A549 (cell line): ENCODE measurements at places on chromosomes 12 and 14.

DNA sequence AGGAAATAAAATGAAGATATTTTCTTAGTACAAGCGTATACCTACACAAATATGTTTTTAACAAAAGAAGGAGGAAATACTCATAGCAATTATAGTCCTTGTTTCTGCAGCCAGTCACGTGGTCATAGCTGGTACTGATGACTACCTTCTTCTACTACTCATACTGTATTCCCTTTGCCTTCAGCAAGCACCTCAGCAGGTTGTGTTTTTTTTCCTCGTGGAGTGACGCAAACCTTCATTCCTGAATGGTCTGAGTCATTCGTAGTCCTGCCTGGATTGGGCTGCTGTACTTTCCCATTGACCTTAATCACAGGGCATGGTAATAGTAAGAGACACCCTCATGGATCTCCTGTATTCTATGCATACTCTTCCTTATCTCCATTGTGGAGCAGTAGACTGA, 25.7 kb upstream of the SLC16A7 start:
- DNase-seq: no peak

DNA sequence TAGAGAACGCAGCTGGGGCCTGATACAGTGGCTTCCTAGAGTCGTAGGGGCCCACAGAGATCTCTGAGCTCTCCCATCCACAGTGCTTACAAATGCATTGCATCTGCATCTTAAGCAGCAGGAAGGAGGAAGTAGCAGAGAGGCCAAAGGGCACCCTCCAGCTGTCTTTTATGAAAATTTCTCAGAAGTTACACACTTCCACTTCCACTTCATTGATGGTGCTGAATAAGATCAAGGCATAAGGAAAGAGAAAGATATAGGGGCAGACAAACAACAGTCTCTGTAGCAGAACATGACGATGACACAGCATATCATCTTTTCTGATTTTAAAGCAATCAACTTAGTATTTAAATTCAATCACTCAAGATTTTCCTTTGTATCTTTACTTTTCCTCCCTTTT, 51.6 kb upstream of the ABCC9 start:
- no peak for DNase-seq

DNA sequence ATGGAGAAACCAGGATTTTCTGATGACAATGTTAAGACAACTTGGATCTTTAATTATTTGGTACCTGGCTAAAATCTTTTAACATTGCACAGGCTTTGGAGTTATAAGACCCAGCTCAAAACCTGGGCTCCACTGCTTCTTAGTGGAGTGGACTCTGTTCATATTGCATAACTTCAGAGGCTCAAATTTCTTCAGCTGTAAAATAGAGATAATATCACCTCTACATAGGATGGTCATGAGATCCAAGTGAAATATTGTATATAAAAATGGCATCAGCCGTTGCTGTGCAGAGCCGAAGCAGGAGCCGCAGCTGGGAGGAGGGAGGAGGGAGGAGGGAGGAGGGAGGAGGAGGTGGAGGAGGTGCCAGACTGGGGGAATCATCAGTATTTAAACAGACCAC, 10.5 kb downstream of the NPC2 start:
- no peak for DNase-seq

DNA sequence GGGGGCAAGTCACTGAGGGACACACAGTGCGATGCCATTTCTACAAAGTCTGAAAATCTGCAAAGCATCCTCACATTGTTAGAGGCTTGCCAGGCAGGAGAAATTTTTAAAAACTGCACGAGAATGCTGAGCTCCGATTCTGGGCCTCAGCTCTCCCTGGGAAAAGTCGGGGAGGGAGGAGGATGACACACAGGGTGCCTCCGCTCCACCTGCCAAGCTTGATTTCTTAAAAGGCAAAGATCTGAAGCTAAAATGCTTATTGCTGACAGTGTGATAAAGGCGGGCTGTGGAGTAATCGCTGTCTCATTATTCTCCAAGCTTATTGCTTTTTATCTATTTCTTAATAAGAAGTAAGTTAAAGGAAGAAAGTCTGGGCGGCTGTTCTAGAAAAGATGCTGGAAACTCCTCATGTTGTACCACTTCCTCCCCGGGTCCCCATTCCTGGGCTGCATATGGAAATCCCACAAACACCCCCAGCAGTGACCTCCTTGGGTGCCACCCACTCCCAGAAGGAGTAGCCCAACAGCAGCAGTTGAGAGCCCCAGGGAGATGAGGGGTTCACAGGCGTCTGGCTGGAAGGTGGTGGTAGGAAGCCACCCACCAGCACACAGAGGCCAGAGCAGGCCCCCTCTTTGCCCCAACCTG, 55.0 kb downstream of the CCDC85C start:
- no peak for DNase-seq

GRCh38 chr12:53515291-53515680, 8.0 kb upstream of the NPFF start:
- DNase-seq: no peak

DNA sequence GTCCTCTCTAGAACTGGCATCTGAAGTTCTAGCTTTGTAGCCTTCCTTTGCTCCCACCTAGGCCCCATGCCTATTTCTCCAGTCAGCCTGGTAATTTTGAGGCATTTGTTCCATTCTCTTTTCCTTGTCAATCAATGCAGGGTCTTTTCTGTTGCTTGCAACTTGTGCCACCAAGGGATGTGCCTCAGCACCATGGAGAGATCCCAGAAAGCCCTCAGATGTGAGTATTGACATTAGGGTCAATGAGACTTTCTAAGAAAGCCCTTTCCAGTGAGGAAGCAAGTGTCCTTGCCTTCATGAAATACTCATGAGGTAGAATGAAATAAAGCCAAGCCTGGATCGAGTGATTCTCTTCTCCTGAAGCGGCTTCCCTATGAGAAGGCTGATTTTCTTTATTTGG, 213.9 kb downstream of the SLC15A4 start:
- DNase-seq: no peak

DNA sequence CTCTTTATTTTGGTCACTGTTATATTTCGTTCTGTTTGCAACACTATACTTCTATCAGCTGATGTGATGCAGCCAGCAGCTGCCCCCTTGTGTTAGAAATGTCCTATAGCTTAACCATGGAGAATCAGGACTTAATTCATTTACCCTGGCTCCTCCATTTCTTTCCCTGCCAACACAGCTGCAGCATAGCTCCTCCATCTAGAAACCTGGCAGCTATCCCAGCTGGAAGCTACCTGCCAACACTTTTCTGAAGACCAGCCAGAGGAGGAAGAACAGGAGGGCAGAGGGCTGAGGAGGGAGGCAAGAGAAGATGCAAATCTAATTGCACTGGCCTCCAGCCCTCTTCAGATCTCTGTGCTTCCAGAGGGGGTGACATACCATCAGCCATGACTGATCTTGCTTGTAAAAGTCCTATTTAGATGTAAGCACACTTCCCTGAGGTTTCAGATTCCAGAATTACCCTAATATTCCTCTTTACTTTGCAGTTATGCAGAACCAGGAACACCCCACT, 156.8 kb upstream of the TMEM260 start:
- DNase-seq: peak; percentile 55

- DNase-seq: no peak
These were observed 66.6 kb upstream of the C14orf180 start for GRCh38 chr14:104512771-104513640.

- no peak for DNase-seq
These were observed 99.1 kb upstream of the SLCO1C1 start for GRCh38 chr12:20596061-20596460.

GRCh38 chr14:96078625-96079016, 39.5 kb downstream of the C14orf132 start:
- DNase-seq: no peak

- no peak for DNase-seq
These were observed 123.4 kb downstream of the SLC25A47 start for GRCh38 chr14:100446572-100446971.

GRCh38 chr14:24887623-24888304, 162.2 kb downstream of the STXBP6 start:
- DNase-seq: no peak

DNA sequence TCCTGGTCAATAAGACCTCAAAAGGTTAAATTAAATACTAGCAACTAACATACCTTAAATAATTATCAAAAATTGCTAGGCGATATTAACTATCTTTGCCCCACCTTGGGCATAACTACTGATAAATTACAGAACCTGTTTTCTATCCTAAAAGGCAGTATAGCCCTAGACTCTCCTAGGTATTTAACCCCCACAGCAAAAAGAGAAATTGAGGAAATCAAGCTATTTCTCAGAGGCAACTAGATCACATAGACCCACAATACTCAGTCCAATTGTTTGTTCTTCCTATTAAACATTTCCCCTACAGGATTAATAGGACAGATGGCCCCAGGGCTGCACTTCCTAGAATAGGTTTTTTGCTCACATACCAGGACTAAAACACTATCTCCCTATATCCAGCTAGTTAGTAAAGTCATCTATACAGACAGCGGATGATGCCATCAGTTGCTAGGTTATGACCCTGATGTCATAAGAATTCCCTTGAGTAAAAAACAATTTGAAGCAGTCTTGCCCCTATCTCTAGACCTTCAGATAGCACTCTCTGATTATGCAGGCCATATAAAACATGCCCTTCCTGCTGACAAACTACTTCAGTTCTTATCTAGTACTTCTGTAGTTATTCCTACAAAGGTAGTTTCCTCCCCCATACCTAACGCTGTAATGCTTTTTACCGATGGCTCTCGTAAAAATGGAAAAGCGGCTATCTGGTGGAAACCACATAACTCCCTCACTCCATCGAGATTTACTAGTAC, 118.4 kb downstream of the PPHLN1 start:
- no peak for DNase-seq
